Regular cardiac myocyte (primary cell): ENCODE measurements at places on chromosomes 2 and 18. TPM values are rescaled to one million over a fixed set of nuclear protein-coding genes. Genes with fewer than 3 reads are reported as not detected.

CYP27C1 gene
- not detected in 2 replicates for total RNA-seq

CHRNG gene
- total RNA-seq = not detected in 2 replicates

ATAD2B gene
- total RNA-seq = 7.9 and 9.3 TPM in 2 replicates

FIGN gene
- total RNA-seq = 0.96 and 1.7 TPM in 2 replicates

ZNF385B gene
- total RNA-seq = not detected in 2 replicates

GKN1 gene
- not detected in 2 replicates for total RNA-seq

GPR55 gene
- not detected in 2 replicates for total RNA-seq

L3MBTL4 gene
- under 0.01 TPM in 2 replicates for total RNA-seq

COL3A1 gene
- total RNA-seq = 1,261 and 4,792 TPM in 2 replicates

TPO gene
- not detected in 2 replicates for total RNA-seq

MAPK4 gene
- not detected in 2 replicates for total RNA-seq

IER3IP1 gene
- total RNA-seq = 21.4 and 28.2 TPM in 2 replicates

BBS5 gene
- total RNA-seq = 2.9 and 5.4 TPM in 2 replicates

UGT1A8 gene
- not detected in 2 replicates for total RNA-seq

LOXHD1 gene
- total RNA-seq = not detected in 2 replicates

C1GALT1C1L gene
- total RNA-seq = 1.1 and 1.3 TPM in 2 replicates

NYAP2 gene
- not detected in 2 replicates for total RNA-seq

PELI1 gene
- total RNA-seq = 16.1 and 18.6 TPM in 2 replicates

SLC8A1 gene
- 84.4 and 131 TPM in 2 replicates for total RNA-seq

OSR1 gene
- total RNA-seq = 12.1 and 21.4 TPM in 2 replicates

SERPINB4 gene
- total RNA-seq = not detected in 2 replicates

LAPTM4A gene
- 136 and 256 TPM in 2 replicates for total RNA-seq

NFATC1 gene
- 1.1 and 2.3 TPM in 2 replicates for total RNA-seq

SLC4A5 gene
- total RNA-seq = under 0.01 TPM in 1 of 2 replicates, not detected in the other

SULT1C2 gene
- total RNA-seq = under 0.01 and 0.85 TPM in 2 replicates

DNER gene
- total RNA-seq = under 0.01 and 3.4 TPM in 2 replicates

CAPN14 gene
- total RNA-seq = under 0.01 and 0.28 TPM in 2 replicates

SULT1C4 gene
- 0.56 and 0.58 TPM in 2 replicates for total RNA-seq

SATB2 gene
- total RNA-seq = 5.2 and 9.9 TPM in 2 replicates

NOP58 gene
- total RNA-seq = 42.3 and 77.8 TPM in 2 replicates

FAP gene
- 41.2 and 274 TPM in 2 replicates for total RNA-seq

ASIC4 gene
- total RNA-seq = 0.85 TPM in 1 of 2 replicates, not detected in the other

CCDC68 gene
- total RNA-seq = 5.0 and 5.9 TPM in 2 replicates

FAM124B gene
- 0.38 and 0.56 TPM in 2 replicates for total RNA-seq

ALK gene
- total RNA-seq = under 0.01 TPM in 1 of 2 replicates, not detected in the other
